ENCODE measurements at places on chromosomes 13 and 19. TPM values are rescaled to one million over a fixed set of nuclear protein-coding genes. Genes with fewer than 3 reads are reported as not detected.
A peak's percentile ranks its signal among the peaks of the same experiment; 100 is the strongest.

DNA sequence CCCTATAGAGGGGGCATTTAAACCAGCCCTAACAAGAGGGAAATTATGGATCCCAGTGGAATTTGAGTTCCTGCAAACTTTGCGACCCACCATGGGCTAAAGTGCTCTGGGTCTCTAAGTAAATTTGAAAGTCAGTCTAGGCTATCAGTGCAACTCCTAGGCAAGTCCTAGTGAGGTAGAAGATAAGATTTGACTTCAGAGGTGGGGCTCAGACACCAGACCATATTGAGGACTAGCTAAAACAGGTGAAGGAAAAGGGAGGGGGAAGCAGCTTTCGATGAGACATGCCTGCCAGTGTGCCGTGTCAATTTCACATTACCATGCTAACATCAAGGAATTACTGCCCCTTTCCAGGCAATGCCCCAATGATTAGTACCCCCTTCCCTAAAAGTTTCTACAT is 38.4 kb downstream of the CD320 start:
- DNase-seq: no peak
- H3K36me3 ChIP-seq: no peaks in the 10 kb centered on the region
- H3K4me3 ChIP-seq: no peak overlapping the region
- no peaks in the 10 kb centered on the region for H3K27me3 ChIP-seq

DNA sequence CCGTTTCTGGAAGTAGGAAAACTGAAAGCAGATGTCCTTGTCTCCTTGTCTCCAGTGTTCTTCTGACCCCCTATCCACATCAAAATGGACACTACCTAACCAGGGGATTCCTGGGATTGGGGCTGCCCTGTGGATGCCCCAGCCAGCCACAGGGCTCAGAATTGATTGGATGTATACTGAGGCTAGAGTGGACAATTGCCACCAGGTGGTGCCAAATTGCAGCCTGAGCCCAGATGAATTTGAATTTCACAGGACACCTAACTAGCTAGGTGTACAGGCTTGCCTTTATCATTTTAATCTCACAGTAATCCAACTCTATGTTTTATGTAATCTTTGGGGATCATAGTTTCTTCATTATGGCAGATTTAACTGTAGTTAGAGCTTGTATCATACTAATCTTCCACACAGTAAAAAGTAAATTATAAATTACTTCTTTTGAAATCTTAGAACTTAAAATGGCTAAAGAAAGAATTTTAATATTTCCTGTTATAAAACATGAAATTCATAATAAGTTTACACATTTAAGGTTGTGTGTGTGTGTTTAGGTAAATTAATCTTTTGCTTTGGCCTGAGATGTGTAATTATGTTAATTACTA is 58.0 kb downstream of the PIBF1 start:
- no peaks in the 10 kb centered on the region for H3K36me3 ChIP-seq
- no peaks in the 10 kb centered on the region for H3K27me3 ChIP-seq
- no peak for DNase-seq

The LHB gene
- total RNA-seq: 2.6 TPM

The PRTN3 gene
- not detected for total RNA-seq

DNA sequence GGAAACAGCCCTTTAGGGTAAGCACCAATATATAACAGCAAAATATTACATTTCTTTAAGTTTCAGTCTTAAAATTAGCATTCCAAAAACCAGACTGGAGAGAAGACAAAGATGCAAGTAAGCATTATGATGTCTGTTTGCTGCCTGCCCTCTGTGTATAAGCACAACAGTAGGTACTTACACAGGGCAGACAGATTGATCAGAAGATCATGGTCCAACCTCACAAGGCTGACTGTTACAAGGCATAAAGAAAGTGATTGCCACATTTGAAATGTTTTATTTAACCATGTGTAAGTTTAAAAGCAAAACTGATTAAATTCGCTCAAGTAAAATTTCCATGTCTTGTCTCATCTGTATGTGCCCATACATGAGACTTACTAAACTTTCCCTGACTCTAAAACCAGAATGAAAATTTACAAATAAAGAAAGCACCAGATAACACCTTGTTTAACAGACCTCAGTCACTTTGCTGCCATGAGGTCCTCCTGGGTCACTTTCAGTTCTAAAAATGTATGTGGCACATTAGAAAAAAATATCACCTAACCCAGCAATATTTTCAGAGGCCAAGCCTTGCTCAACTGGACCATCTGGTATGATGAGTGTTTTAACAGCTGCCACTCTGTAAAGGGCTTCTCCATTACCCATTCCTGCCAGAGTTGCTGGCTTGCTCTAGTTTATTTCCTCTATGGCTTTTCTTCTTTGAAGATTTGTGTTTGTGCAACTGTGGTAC is 297.0 kb downstream of the RBM26 start:
- H3K27me3 ChIP-seq: no peaks in the 10 kb centered on the region
- H3K4me1 ChIP-seq: no peaks in the 10 kb centered on the region
- no peaks in the 10 kb centered on the region for H3K36me3 ChIP-seq
- no peak overlapping the region for H3K27ac ChIP-seq
- DNase-seq: no peak
- no peak overlapping the region for H3K4me3 ChIP-seq

DNA sequence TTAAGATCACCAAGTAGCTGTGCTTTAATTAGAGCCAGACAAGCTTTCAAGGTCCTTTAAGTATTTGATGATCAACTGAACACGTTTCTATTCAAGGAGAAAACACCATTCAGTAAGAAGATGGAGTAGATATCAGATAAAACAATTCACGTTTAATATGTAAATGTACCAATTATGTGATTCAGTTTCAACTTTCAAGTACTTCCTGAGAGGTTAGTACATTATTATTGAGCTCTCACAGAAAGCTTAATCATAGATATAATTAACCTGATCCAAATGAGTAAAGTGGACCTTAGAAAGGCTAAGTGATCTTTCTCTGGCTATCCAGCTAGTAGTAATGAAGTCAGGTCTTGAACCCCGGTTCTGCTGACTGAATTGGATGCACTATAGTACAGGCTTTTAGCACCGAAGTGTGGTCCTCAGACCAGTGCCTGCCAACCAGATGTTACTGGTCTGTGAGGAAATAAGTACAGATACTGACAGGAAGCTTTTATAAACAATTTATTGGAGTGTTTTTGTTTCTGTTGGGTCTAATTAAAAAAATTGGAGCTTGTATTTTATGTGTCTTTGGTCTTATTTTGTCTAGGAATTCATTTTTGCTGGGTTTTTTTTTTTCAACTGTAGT is 10.2 kb downstream of the CLN5 start:
- peak overlapping the region; percentile 31 for H3K27ac ChIP-seq
- H3K4me1 ChIP-seq: peaks cover 3% of the 10 kb centered on the region
- H3K4me3 ChIP-seq: no peak overlapping the region
- H3K27me3 ChIP-seq: no peaks in the 10 kb centered on the region
- DNase-seq: no peak
- H3K36me3 ChIP-seq: no peaks in the 10 kb centered on the region

- H3K27me3 ChIP-seq: no peaks in the 10 kb centered on the region
- no peak overlapping the region for H3K4me3 ChIP-seq
- no peaks in the 10 kb centered on the region for H3K36me3 ChIP-seq
- DNase-seq: no peak
These were observed 586.8 kb downstream of the TBC1D4 start for GRCh38 chr13:74895042-74895796.
